ENCODE measurements at places on chromosomes 1 and 21. TPM values are rescaled to one million over a fixed set of nuclear protein-coding genes. Genes with fewer than 3 reads are reported as not detected.

Gene LRRC7
- total RNA-seq, result 0.12 TPM

Gene OR2L5
- total RNA-seq, result not detected

Gene RAD54L
- 12.7 TPM for total RNA-seq

Gene NBPF4
- 0.60 TPM for total RNA-seq

Gene GBP7
- not detected for total RNA-seq

Gene SNX7
- 114 TPM for total RNA-seq

Gene POTED
- not detected for total RNA-seq

Gene PLPPR5
- 0.20 TPM for total RNA-seq

Gene SLC1A7
- total RNA-seq, result not detected

Gene KCNJ6
- not detected for total RNA-seq

Gene ATP5PO
- total RNA-seq, result 198 TPM

DNA sequence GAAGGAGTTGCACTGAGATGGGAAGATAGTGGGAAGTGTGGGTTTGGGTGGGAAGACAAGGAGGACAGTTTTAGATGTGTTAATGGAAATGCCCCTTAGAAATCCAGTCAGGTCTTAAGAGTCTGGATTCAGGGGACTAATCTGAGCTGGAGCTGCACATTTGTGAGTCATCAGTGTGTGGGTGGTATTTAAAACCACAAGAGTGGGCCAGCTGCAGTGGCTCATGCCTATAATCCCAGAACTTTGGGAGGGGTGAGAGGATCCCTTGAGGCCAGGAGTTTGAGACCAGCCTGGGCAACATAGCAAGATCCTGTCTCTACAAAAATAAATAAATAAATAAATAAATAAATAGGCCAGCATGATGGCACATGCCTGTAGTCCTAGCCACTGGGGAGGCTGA is 40.9 kb upstream of the SLC6A9 start:
- peak; percentile 96 for DNase-seq

DNA sequence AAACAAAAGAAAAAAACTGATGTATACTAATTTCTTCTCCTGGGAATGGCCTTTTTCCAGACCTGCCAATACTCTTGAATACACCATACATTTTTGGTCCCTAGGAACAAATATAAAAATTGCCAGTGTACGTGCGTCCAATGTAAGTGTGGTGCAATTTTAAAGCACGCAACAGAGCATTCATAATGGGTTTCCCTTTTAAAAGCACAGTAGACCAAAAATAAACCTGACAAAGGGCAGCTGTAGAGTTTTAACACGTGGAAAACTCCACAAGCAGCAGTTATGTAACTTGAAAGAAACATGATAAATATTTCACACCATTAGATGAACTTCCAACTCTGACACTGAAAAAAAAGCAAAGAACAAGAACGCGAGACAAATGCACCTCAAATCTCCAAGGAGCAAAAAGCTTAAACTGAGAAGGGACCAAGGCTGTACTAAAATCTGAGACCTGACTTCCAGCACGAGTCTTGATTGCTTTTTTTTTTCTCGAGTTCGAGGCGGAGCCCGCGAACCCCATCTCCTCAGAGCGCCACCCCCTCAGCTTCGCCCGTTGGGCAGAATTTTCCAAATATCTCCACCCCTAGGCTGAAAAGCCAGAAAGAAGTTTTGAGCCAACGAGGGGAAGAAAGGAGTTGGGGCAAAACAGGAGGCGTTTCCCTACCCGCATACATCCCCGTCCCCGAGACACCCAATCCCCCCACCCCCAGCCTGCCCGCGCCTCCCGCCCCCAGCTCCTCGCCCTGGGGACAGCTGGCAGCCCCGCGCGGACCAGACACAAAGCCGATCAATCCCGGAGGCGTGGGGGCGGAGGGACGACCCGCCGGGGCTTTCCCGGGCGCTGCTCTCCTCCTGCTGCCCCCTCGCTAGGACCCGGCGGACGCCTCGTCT is at the start of gene JAM2:
Gene JAM2 (plus strand): TSS at position 599 of the 891 bp plus-strand sequence. CDS start 564 bp downstream, outside the sequence.
- peak; percentile 52 for DNase-seq

DNA sequence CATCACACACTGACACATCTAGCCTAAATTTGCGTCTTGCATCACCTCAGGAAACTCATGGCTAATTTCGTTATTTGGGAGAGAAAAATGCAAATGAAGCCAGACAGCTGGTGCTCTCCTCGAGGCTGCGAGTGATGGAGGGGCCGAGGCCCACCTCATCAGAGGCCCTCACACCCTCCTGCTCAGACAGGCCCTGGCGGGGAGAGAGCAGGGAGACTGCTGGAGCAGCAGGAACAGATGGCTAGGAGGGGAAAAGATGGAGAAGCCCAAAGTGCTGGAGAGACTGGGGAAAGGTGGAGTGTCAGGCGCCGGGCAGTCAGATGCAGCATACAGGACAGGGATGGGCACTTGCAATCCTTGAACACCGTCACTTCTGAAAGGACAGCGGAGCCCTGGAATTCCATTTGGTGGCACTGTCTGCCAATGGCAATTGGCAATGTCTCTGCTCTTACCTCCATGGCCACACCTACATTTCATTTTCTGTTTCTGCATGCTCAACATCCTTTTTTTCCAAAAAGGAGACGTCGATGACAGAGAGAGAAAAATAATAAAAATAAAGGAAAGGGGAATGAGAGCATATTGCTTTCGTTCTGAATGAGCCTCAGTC is 286.2 kb downstream of the SPATA17 start:
- DNase-seq, result no peak

- DNase-seq, result no peak
Observed at GRCh38 chr1:85494074-85494903, 29.3 kb upstream of the DDAH1 start.

- no peak for DNase-seq
Observed at GRCh38 chr1:211714154-211714553, 38.7 kb upstream of the NEK2 start.

GRCh38 chr1:154552036-154552435 is 6.4 kb downstream of the UBE2Q1 start:
- DNase-seq, result no peak

DNA sequence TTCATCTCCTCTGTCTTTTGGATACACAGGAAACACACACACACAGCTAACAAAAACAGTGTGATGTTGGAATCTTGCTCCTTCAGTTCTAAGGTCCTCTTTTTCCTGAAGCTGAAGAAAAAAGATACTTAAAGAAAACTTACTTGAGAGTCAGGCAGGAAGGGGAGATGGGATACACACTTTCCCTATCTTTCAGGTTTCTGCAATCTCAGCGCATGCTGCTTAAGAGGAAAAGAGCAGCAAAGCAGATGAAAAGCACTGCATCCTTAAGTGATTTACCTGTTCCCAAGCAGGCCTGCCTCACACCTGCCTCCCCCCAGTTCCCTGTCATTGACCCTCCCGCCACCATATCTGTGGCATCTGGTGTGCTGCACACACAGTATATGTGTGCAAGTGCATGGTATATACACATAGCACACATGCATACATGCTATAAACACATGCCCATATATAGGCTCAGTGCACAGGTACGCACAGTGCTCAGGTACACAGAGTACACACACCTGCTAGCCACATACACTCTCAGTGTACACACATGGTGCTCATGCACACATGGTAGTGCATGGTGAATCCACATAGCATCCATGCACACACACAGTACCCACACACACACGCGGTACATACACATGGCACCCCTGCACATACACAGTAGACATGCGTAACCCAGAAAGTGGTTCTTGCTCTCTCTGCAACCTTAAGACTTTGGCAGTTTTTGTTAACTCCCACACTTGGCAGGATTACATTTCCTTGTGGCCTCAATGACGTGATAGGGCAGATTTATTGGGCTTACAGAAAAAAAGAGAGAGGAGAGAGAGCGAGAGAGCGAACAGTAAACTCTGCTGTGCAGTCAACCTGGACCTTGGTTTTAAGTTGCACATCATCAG is 166.9 kb downstream of the TOMM20 start:
- DNase-seq, result peak; percentile 93

GRCh38 chr1:215290018-215290417 is 207.5 kb downstream of the KCNK2 start:
- no peak for DNase-seq

DNA sequence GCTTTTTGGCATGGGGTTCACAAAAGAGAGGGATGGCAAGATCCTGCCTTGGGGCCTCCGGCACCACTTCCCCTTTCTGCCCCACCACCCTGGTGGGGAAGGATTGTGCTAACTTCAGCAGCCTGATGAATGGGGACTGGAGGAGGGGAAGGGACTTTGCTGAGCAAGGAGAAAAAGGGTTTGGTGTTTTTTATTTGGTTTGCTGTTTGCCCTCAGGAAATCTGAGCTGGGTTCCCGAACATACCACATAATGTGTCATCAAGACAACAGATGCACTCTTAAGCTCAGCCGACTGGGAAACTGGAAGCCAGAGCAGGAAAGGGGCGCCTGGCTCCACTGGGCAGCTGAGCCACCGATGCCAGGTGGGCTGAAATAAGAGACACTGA is 19.8 kb downstream of the OLFML2B start:
- DNase-seq, result peak; percentile 97

DNA sequence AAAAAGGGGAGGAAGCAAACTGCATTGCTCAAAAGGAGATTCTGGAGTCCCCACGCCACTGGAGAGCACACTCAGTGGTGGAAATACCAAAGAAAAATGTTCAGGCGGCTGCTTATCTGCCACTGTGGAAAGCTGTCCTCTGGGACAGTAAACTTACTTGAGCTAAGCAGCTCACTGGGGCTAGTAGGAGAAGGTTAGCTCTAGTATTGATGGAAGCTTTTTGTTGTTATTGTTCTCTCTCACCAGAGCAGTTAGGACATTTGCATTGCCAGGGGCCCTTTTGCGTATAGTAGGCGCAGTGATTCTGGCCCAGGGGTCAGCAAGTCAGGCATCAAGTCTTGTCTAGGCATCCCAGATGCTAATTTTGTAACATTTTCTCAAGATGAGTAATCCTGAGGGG is 15.6 kb downstream of the BACE2 start:
- peak; percentile 31 for DNase-seq

DNA sequence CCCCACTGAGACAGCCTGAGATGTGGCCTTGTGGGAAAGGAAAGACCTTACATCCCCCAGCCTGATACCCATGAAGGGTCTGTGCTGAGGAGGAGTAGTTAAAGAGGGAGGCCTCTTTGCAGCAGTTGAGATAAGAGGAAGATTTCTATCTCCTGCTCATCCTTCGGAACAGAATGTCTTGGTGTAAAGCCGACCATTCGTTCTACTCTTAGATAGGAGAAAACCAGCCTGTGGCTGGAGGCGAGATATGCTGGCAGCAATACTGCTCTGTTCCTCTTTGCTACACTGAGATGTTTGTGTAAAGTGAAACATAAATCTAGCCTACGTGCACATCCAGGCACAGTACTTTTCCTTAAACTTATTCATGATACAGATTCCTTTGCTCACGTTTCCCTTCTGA is 1.5 kb upstream of the CCDC27 start:
- DNase-seq, result no peak

DNA sequence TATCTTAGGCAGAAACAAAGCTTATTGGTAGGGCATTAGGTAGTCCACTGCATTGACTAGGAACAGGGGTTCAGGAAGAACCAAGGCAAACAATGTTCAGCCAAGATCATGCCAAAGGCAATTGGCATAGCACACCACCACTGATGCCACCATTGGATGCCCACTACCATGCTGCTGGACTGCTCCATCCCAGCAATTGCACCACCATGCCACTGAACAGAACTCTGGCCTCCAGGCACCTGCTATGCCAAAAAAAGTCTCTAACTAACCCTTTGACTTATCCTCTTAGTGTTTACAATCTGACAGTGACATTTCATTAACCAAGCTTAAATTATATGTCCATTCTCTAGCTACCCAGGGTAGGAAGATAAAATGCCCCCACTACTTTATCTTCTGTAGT is 509.6 kb upstream of the CAMK1G start:
- no peak for DNase-seq

DNA sequence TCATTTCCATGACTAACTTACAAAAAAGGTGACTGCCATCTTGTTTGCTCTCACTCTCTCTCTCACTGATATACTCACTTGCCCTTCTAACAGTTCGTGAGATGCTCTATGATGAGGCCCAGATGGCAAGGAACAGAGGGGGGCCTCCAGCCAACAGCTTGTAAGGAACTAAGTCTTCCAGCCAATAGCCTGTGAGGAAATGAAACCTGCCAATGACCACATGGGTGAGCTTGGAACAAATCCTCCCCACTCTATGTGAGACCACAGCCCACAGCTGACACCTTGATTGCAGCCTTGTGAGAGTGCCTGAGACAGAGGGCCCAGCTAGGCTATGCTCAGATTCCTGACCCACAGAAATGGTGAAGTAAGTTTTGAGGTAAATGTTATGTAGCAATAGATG is 153.7 kb downstream of the HHIPL2 start:
- no peak for DNase-seq

DNA sequence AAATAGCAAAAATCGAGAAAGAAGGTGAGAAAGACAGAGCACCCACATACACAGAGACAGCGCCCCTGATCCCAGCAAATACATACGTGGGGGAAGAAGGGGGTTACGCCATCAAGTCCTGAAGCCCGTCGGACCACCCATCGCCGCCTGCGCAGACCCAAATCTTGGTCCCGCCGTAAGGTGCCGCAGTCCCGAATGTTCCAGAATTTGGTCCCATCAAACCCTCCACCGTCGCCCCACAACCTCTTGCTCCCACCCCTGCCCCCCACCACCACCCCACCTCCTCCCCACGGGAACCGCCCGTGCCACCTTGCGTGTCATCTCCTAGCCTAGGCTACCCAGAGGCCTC is 71.7 kb downstream of the CD46 start:
- no peak for DNase-seq

GRCh38 chr1:212737559-212737958 is 37.9 kb upstream of the BATF3 start:
- DNase-seq, result no peak

DNA sequence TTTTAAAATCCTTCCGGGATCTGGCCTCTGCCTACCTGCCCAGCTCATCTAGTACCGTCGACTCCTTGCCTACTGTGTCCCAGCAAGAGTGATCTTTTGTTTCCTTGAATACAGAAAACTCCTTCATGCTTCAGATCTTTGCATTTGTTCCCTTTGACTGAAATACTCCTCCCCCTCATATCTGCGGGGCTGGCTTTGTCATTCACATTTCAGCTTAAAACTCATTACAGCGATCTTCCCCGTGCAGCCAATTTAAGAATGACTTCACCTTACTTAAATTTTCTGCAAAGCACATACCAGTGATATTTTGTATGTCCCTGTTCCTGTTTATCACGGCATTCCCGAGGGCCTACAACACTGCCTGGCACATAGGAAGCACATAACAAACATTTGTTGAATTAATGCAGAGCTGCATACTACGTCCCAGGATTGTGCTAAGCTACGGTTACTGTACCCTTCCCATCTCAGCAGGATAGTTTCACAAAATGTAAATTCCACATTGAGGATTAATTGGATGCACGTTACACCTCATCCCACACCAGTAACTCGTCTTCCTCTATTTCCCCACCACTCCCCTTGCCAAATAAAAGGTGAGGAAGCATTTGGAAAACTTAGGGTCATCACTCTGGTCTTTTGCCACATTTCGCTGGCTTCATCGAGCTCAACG is 837 bp upstream of the DESI2 start:
- DNase-seq, result peak; percentile 19

DNA sequence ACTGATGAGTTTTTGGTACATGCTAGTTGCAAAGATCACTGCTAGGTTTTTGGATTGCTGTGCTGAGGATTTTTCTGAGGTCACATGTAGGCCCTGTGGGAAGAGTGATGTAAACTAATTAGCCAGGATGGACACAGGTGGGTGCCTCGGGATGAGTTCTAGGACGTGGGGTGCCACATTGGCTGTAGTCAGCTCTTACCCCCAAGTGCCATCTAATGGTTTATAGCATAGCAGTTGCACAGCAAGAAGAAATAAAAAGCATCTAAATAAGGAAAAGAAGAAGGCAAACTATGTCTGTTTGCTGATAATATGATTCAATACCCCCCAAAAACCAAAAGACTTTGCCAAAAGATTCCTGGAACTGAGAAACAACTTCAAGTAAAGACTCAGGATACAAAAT is 9.8 kb upstream of the OR2T1 start:
- no peak for DNase-seq
